CD4-positive, alpha-beta T cell treated with Interleukin-6 at 100 ng/mL for 8 hours (primary cell): ENCODE measurements at places on chromosomes 5 and 9.

DNA sequence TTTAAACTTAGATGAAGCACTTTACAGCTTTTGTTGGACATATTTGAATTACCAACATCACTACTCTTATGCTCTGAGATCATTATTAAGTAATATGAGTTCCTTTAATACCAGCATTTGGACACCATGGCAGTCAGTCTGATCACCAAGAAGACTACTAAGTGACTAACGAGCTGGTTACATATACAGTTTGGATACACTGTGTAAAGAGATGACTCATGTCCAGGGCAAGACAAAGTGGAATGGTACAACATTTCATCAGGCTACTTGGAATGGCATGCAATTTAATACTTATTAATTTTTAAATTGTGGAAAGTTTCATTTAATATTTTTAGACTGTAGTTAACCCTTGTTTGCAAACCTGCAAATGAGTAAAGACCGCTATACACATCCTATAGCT lies 237.4 kb upstream of the PRDM9 start:
- no peak for DNase-seq

GRCh38 chr5:162128117-162128516 lies 60.5 kb downstream of the GABRG2 start:
- no peak for DNase-seq

DNA sequence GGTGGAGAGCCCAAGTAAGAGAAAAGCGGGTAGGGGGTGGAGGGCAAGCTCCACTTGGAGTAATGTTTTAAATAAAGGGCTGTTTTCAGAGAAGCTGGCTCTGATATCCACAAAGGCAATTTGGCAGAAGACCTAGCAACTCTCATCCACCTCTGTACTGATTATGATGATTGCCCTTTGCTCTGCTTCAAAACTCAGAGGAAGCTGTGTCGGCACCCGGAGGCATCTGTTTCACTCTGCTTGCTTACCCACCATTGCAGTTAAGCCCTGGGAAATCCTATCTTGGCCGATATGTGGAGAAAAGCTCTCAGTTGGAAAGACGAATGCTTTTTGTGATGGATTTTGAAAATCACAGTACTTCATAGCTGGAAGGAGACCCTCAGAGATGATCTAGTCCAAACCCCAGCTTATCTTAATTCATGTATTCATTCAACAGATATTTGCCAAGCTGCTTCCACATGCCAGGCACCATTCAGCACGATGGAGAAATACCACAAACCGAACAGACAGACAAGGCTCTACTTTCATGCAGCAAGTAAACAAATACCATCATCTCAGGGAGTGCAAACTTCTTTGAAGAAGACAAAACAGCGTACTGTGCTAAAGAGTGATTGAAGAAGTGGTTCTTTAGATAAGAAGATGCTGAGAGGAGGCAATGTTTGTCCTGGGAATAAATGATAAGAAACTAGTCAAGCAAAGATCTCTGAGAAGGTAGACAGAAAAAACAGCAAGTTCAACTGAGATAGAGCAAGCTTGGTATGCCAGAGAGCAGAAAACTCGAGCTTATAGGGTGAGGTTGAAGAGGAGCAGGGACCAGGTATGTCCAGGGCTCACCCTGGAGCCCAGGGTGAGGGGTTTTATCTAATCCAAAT lies 140.4 kb upstream of the SPDL1 start:
- no peak for DNase-seq

DNA sequence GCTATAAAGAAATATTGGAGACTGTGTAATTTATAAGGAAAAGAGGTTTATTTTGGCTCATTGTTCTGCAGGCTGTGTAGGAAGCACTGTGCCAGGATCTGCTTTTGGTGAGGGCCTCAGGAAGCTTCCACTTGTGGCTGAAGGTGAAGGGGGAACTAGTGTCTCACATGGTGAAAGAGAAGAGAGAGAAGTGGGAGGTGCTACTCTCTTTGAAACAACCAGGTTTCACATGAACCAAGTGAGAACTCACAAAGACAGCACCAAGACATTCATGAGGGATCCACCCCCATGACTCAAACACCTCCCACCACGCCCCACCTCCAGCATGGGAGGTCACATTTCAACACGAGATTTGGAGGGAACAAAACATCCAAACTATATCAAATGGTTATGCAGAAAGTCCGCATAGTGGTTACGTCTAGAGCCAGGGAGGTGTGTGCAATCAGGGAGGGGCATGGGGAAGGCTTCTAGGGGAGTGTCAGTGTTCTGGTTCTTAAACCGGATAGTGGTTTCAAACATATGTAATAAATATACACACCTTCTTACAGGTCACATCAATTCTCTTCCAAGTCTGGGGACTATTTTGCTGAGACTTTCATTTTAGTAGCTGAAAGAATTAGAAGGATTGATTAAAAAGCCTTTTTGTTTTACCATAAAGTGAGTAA lies 113.0 kb downstream of the TRIO start:
- DNase-seq = no peak

- no peak for DNase-seq
Measured at GRCh38 chr5:9151684-9152427, 394.0 kb downstream of the SEMA5A start.

DNA sequence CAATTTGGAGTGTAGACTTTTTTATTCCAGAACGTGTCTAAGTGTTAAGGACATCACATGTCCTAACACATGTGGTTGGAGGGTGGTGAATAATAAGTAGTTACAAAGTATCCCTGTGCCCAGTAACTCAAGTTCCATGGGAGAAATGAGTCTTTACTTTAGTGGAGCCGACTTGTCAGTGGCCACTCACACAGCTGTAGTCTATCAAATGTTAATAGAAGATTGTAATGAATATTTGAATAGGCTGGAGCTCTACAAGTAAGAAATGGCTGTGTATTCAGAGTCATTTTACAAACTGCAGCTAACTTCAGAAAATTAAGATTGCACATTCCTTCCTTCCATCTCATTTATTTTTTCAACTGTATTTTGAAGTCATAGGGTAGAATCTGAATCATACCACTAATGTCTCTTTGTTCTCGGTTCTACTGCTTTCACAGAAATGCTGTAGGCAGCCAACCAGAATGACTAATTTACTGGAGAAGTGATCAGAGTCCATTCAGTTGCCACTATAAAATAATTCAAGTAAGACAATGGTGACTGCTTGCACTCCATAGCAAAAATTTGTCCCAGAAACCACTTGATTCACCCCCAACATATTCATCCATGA lies 394.8 kb downstream of the NR2F1-AS1 start:
- DNase-seq = no peak

GRCh38 chr9:70324963-70325362 lies 66.2 kb downstream of the SMC5 start:
- DNase-seq = no peak

DNA sequence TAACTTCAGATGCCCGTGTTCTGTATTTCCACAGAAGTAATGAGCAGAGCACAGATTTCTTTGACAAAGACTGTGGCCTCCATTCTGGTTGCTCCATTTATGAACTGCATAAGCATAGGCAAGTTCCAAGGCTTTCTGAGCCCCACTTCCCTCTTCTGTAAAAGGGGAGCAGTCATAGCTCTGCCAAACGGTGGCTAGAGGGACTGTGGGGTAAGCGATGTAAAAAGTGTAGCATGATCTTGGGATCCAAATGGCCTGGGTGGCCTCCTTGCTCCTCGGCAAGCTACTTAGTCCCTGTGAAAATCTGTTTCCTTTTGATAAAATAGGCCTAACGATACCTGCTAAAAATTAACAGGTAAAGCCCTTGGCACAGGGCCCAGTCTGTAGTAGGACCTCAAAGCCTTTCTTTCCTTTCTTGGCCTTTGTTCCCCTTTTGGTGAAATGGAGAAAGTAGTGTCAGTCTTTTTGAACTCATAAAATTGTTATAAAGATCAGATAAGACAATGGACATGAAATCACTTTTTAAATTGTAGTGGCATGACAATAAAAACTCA lies 646.6 kb downstream of the ACTL7B start:
- no peak for DNase-seq

- DNase-seq = no peak
Measured at GRCh38 chr9:134619448-134619982, 22.1 kb upstream of the COL5A1 start.

GRCh38 chr5:131979816-131980215 lies 31.6 kb downstream of the ACSL6 start:
- DNase-seq = no peak

- peak; percentile 34 for DNase-seq
Measured at GRCh38 chr5:43038496-43038989, 1.6 kb downstream of the ANXA2R start.

DNA sequence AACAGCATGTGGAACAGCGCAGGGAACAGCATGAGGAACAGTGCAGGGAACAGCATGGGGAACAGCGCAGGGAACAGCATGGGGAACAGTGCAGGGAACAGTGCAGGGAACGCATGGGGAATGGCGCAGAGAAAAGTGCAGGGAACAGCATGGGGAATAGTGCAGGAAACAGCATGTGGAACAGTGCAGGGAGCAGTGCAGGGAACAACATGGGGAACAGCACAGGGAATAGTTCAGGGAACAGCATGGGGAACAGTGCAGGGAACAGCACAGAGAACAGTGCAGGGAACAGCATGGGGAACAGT lies 2.0 kb downstream of the LCN8 start:
- DNase-seq = no peak

- no peak for DNase-seq
Measured at GRCh38 chr9:3521966-3522365, 3.8 kb downstream of the RFX3 start.

DNA sequence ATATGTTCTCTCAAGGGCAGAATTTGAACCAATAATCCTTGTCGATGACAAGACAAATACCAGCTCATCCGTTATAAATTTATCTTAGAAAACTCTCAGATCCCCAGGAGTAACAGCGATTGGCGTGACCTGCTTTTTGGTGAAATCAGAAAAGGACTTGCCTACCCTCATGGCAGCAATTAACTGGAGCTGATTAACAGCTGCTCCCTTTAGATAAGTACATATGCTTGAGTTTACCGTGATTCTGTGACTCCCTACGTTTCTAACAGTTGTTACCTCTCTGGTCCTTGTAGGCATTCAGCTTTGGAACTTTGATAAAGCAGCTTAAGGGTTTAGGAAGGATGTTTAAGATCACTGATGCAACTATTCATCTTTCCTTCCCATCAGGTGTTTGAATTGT lies 2.6 kb downstream of the INVS start:
- no peak for DNase-seq

GRCh38 chr5:180027459-180028089 lies 44.0 kb downstream of the RNF130 start:
- no peak for DNase-seq

GRCh38 chr5:7410936-7411511 lies 15.1 kb downstream of the ADCY2 start:
- DNase-seq = no peak

DNA sequence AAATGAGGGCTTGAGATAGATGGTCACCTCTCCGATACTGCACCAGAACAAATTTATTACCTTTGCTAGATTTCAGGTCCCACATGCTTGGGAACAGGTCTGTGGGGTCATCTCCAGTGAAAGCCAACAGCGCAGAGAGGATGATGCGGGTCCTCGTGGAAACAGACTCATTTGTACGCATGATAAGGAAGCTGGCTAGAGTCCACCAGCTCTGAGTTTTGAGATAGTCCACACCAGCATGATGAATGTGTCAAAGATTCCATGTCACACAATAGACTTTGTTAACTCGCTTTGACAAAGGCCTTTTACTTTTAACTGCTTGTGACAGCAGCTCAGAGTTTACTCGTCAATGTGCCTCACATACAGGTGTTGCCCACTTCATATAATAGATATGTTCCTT lies 105.4 kb upstream of the TBCA start:
- DNase-seq = no peak

- no peak for DNase-seq
Measured at GRCh38 chr5:98524773-98525172, 248.7 kb upstream of the RGMB start.

- peak; percentile 36 for DNase-seq
Measured at GRCh38 chr9:107489687-107490605, at the start of gene KLF4. Gene KLF4, minus strand, starts transcription at chr9:107489769. Its CDS starts 597 bp downstream, at chr9:107489172.

GRCh38 chr5:130043834-130044233 lies 139.6 kb downstream of the CHSY3 start:
- no peak for DNase-seq

GRCh38 chr5:89301321-89302025 lies 418.5 kb upstream of the MEF2C start:
- no peak for DNase-seq

DNA sequence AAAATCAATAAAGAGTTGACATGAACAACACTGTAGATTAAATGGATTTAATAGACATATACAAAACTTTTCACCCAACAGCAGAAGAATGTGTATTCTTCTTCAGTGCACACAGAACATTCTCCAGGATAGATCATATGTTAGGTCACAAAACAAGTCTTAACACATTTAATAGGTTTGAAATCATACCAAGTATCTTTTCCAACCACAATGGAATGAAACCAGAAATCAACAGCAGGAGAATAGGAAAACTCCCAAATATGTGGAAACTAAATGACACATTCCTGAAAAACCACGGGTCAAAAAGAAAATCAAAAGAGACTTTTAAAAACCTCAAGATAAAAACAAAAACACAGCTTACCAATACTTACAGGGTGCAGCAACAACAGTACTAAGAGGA lies 790.1 kb upstream of the ZNF608 start:
- no peak for DNase-seq

DNA sequence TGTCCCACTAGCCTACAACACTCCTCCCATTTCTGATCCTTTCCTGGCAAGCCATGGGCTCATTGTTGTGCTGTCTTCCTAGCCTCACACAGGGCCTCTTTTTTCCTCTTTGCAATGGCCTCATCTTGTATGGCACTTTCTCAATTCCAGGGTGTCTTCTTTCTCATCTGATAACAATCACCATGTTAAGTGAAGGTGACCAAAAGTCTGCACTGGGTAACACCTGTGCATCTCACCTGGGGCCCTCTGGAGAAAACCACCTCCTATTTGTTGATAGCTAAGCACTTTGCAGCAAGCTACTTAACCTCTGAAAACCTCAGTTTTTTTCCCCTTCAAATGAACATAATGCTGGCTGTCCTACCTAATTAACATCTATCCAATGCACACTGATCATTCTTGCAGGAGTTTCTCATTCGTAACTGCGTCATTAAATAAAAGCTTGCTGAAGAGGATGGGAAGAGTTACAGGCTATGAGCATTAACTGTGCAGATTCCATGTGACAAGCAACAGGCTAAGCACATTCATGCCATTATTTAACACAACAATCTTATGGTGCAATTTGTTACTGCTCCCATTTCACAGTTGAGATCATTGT lies 60.1 kb upstream of the STK32A start:
- no peak for DNase-seq

DNA sequence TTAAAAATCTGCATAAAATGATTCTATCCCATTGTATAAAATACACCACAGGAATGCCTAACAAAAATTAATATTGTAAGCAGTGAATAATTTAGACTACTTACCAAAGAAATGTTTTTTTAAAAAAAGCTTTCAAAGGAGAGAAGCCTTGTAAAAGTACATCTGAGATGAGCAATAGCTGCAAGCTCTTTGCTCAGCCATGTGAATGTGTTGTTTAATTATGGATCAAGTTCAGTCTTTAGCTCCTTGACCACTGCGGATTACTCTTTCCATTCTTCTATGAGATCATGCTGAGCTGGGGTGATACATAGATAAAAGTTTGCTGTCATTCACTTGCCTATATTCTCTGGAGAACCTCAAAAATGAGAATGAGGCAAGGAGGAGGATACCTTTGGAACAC lies 782.4 kb upstream of the ZNF608 start:
- DNase-seq = no peak
